ENCODE measurements at places on chromosomes 13 and 19.
A peak's percentile ranks its signal among the peaks of the same experiment; 100 is the strongest.

- peak; percentile 15 for DNase-seq
Measured at GRCh38 chr13:21672287-21672680, 1.4 kb downstream of the FGF9 start.

- no peak for DNase-seq
Measured at GRCh38 chr13:112119192-112120030, 52.5 kb downstream of the SOX1 start.

GRCh38 chr19:18967358-18968146, 26.5 kb upstream of the HOMER3 start:
- peak; percentile 94 for DNase-seq

DNA sequence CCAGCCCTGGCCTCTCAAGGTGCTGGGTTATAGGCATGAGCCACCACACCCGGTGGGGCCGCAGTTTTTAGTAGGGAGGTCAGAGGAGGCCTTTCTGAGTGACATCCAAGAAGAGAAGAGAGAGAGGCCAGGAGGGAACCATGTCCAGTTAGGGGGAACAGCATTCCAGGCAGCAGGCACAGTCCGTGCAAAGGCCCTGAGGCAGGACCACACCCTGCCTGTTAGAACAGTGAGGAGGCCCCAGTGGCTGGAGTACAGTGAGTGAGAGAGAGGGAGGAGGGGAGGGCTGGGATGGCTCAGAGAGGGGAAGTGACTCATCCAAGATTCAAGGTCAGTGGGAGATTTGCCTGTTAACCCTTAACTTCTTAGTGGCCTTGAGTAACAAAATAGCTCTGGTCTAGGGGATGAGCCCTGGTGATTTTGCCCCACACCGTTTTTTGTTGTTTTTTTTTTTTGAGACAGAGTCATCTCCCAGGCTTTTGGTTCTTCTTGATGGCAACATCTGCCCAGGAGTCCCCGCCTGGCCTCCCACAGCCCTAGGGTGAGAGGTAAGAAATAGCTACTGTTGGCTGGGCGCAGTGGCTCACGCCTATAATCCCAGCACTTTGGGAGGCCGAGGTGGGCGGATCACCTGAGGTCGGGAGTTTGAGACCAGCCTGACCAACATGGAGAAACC, 2.7 kb upstream of the PLIN3 start:
- peak; percentile 91 for DNase-seq

- DNase-seq, result no peak
Measured at GRCh38 chr13:100535426-100536135, 53.0 kb downstream of the GGACT start.

GRCh38 chr13:92143766-92144165, 745.3 kb downstream of the GPC5 start:
- DNase-seq, result peak; percentile 9

DNA sequence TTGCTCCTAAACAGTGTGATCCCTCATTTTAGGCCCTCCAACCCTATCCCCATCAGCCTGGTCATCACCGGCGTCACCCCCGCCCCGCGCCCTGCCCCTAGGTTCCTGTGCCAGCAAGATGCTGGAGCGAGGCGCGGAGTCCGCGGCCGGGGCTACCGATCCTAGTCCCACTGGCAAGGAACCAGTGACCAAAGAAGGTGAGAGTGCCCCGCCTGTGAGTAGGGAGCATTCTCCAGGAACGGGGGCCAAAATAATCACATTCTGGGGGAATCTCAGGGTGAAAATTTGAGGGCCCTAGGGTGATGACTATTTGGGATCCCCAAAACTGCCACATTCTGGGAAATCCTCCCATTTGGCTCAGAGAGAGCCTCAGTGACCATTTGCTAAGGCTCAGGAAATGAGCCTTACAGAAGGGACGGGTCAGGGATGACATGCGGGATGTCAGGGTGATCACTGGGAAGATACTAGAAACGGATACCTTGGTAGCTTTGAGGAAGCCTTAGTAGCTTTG, 1.4 kb downstream of the ZNF575 start:
- no peak for DNase-seq

DNA sequence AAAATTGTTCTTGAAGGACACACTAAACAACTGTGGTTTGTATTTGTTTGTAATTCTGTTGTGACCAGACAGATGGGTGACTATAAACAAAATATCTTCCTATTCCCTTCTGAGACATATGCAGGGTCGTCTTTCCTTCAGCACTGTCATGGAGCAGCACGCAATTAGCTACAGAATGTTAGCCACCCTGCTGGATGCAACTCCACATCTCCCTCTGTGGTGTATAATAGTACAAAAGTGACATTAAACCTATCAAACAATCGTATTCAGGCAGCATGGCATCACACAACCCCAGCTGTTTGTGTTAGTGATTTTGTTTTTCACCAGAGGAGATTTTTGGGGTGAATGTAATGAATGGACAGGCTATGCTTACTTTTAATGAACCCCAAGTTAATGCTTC, 146.2 kb downstream of the GPC6 start:
- no peak for DNase-seq
